ENCODE measurements at places on chromosomes 12 and 14.

- DNase-seq: no peak
Observed at GRCh38 chr12:14356147-14356546, 9.3 kb upstream of the ATF7IP start.

DNA sequence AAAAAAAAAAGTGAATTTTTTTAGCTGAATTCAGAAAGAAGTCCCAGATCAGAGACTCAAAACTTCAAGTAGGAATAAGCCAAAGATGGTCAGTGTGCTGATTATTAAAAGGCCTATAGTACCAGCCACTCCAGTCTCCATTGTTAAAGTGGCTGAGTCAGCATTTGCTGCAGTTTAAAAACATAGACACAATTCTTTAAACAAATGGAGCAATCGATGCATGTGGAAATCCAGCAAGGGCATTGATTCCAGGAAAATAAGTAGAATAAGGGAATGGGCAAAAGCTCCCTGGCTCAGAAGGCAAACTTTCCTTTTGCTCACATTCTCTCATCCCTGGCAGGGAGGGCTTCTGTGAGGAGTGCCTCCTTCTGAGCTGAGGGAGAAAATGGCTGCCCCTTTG lies 317.6 kb downstream of the LRIG3 start:
- no peak for DNase-seq

DNA sequence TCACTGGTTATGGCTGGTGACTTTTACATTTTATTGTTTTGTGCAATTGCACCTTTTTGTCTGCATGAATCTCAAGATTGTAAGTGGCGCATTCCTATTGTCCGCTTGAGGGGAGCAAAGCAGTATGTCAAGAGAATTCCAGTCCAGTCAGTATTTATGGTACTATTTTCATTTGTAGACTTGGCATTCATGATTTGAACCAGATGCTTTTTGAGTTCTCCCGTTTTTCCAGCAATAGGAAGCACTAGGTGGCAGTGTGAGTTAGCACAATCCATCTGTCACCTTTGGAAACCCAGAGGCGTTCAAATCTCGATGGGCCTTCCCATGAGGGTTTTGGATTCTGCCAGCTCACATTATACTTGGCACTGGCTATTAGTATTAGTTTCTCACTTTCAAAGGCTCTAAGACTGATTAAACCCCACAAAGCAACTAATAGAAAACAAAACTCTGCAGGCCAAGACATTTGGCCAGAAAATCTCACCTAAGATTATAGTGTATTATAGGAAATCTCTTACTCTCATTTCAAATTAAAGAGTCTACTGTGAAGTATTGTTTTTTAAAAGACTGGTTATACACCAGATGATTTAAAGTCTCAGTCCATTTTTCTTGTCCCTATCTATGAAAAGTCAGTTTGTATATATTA lies 2.2 kb downstream of the DACT1 start:
- peak; percentile 94 for DNase-seq

DNA sequence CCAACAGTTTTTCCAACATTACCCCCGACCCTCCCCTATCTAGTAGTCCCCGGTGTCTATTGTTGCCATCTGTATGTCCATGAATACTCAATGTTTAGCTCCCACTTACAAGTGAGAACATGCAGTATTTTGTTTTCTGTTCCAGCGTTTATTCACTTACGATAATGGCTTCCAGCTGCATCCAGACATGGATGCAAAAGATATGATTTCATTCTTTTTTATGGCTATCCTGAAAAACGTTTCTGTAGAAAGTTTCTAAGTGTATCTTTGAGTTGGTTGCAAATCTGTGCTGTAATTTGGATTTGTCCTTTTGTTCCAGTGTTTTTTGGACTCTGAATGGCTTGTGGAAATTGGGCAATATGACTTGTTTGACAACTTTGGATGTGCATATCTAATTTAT lies 11.7 kb downstream of the SP1 start:
- DNase-seq: no peak

GRCh38 chr12:24363177-24363754 lies 413.8 kb upstream of the SOX5 start:
- DNase-seq: no peak

DNA sequence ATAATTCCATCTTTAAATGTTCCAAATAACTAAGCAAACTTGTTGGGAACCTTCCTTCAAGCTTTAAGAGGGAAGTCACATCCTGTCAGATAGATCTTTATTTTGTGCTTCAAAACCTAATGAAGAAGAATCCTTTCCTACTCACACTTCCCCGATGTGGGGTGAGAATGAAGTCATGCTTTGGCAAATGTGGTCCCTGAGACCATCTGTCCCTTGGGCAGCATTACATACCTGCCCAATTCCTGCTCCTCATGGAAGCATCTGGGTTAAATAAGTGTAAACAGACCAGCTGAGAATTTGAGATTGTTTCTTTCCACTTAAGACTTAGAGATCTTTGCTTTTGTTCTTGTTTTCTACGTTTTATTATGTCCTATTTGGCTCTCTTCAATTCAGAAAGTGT lies 606.0 kb upstream of the TMEM132C start:
- DNase-seq: no peak

DNA sequence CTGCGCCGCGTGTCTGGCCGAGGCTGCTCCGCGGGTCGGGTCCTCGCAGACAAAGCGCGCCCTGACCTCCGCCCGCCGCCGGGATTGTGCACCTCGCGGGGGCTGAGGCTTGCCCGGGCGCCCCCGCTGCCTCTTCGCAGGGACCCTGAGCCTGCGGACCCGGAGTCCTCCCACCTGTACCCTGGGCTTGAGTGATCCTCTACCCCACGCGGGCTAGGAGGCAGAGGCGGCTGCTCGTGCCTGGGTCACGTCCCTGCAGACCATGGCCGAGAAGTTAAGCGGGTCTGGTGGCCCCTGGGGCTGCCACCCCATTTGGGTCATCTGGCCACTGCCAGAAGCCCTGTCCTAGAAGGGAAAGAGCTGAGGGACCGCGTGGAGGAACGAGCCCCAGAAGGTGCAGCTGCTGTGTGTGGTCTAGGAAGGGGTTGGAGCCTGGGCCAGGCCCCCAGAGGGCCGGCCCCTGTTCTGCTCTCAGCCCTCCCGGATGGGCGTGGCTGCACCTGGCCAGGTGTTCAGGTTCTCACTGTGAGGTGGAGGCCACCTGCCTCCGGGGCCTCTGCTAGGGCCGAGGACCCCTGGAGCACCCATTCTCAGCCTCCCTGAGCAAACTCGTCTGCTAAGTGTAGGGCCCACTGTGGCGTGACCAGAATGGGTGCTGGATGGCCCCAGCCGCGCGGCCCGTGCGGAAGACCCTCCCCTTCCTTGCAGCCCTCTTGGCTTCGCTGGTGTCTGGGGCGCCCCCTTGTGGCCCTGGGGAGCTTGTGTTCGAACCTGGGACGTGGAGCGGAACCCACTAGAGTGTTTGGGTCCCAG lies 49.6 kb downstream of the LRCOL1 start:
- peak; percentile 57 for DNase-seq

DNA sequence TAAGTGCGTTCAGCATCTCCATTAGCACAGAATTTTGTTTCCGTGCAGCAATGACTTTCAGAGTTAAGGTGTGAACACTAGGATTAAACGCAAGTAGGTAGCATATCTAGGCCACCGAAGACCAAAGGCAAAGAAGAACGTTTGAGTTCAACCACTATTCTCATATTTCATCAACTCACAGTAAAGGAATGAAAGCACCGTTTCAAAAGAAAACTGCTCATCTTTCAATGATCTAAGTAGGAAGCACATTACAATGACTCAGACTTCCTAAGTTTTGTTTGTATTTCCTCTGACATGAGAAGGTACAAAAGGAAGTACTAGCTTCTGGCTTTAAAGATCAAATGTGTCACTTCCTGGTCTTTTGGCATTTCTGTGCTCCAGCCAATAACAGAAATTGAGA lies 57.6 kb downstream of the ACADS start:
- peak; percentile 46 for DNase-seq

- DNase-seq: peak; percentile 17
Observed at GRCh38 chr14:26444822-26445221, 153.0 kb downstream of the NOVA1 start.

Measured in fibroblast of upper back skin (primary cell).